Fibroblast of upper back skin (primary cell): ENCODE measurements at places on chromosomes 16 and 17.
A peak's percentile ranks its signal among the peaks of the same experiment; 100 is the strongest.

GRCh38 chr17:62911114-62911513 is 54.9 kb upstream of the TANC2 start:
- no peak for DNase-seq

DNA sequence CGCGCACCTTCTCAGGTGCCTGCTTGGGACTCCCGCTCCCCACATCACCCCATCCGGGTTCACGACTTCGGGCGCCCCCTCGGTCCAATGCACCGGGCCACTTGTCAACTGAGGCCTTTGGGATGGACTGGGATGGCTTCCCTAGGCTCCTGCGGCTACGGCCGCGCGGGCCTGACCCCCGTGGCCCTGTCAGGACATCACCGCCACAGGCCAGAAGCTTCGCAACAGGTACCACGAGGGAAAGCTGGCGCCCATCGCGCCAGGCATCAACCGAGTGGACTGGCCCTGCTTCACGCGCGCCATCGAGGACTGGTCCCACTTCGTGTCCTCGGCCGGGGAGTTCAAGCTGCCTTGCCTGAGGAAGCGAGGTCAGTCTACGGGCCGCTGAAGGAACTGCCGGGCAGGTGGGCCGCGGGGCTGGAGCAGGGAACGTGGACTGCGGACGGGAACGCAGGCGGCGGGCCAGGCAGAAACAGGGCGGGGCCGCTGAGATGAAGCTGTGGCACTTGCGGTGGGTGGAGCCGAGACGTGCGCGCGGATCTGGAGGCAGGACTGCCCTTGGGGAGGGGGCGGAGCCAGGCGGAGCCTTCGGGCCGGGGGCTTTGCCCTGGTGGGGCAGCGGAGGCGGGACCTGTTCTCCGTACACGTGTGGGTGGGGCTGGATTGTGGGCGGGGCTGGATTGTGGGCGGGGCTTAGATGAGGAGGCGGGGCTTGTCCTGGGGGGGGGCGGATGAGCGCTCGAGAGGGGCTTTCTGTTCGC is 13.7 kb upstream of the CNGB1 start:
- peak; percentile 74 for DNase-seq

- DNase-seq: peak; percentile 6
Observed at GRCh38 chr17:75153780-75154194, 525 bp downstream of the JPT1 start.

- DNase-seq: no peak
Observed at GRCh38 chr16:66428682-66429251, 1.7 kb downstream of the BEAN1 start.

- no peak for DNase-seq
Observed at GRCh38 chr17:75758131-75758905, 6.7 kb downstream of the GALK1 start.

- DNase-seq: no peak
Observed at GRCh38 chr16:502179-502943, 25.2 kb upstream of the CAPN15 start.

GRCh38 chr16:59566446-59566845 is 832.3 kb upstream of the GOT2 start:
- DNase-seq: no peak
